MG63 (cell line): ENCODE measurements at places on chromosomes 6 and 20. TPM values are rescaled to one million over a fixed set of nuclear protein-coding genes. Genes with fewer than 3 reads are reported as not detected.

- DNase-seq = no peak
These were observed 271.6 kb downstream of the DHX35 start for GRCh38 chr20:39233755-39234154.

- DNase-seq = peak; percentile 61
These were observed 560 bp downstream of the YTHDF1 start for GRCh38 chr20:63215101-63216040.

DNA sequence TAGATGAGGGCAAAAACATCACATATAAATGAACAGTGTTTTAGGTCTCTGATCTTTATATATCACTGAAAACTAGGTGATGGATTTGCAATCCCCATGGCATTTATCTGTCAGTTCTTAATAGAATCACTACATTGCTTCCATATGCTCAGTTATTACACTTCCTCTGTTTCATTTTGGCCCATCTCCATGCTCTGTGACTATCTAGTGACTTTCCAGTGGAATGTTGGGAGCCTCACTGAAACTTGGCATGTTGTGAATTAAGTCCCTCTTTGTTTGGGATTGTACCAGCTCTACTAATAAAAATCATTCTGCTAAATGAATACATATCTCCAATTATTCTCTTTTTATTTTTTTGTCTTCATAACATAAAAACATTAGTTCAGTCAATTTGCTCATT, 226.1 kb upstream of the CEP162 start:
- peak; percentile 3 for DNase-seq

Gene ECT2L
- total RNA-seq = not detected in 2 replicates

DNA sequence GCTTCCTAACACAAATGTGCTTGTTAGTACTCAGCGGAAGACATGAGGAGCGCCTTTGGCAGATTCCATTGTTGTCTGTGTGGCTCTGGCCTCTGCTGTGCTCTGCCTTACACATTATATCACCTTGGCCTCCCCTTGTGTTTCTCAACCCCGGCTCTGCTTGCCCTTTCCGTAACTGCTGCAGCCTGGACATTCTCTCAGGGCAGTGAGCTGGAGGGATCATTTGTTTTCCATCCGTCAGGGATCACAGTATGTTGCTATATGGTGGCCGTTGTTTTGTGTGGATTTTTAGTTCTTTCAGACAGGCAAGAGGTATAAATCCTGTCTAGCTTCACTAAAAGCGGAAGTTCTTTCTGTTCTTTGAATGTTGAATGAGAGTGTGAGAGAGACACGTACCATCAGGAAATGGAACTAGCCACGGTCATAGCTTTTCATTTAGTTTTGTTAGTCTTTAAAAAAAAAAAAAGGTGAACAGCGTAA, 175.1 kb downstream of the JARID2 start:
- no peak for DNase-seq

DNA sequence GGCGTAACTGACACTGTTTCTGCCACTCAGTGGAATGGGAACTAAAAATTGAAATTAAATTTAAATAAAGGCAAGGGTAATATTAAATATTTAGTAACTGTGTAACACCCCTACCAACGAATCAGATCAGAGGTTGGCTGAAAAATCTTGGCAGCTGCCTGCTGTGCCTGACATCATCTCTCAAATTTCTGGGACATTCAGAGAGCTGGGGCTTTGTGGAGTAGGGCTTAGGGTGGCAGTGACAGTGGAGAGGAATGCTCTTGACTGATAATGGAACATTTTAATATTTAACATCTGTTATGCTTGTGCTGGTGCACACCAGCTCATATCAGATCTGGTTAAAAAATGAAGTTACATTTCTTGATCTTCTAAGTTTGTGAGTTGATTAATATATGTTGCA, 62.2 kb downstream of the RFPL4B start:
- peak; percentile 6 for DNase-seq

DNA sequence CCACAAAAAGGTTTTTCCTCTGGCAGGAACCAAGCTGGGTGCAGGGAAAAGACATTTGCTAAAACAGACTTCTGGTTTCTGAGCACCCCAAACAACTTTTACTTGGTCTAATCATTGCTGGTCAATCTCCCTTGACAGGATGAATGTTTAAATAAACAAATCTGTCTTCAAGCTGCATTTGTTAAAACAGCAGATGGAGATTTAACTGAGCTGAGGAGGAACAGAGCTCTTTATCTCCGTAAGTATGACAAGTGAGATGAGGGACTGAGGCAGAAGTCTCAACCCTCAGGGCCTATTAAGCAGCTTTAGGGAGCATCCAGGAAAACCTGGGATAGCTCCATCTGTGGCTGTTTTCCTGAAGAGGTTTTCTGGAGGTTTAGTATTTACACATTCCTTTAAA, 40.6 kb downstream of the NINL start:
- no peak for DNase-seq

GRCh38 chr6:167779993-167780655, 46.6 kb upstream of the AFDN start:
- no peak for DNase-seq

DNA sequence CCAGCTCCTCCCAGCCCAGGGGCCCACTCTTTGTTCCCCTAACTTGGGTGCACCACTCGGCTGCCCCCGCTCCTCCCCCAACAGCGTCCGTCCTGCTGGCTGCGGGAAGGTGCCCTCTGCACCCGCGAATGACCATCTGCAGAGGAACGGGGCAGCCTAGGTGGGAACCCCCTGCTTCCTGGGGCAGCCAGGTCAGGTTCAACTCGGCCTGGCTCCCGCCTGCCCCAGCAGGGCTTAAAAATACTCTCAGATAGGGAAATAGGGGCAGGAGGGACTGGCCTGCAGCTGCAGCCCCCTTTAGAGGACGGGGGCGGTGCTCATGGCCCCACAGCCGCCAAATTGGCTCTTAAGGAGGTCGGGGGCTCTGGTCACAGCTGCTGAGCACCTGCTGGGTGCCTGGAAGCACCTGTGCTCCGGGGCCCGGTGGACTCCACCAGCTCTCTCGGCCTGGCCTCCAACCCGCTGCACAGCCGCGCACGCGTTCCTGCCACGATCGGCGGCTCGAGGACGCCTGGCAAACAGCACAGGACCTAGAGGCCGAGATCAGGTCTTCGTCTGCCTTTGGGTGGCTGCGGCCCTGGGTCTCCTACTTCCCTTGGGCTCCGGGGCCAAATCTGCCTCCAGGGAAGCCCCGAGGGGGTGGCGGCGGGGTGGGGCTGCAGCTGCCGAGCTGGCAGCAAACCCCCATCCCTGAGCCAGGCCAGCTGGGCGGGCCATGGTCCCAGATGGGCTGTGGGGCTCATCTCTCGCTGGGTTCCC, 700 bp upstream of the LAMA5 start:
- DNase-seq = peak; percentile 73

Gene GMPR
- total RNA-seq = 5.9 and 9.9 TPM in 2 replicates

- DNase-seq = no peak
These were observed 5.2 kb downstream of the CCN2 start for GRCh38 chr6:131945971-131946370.

DNA sequence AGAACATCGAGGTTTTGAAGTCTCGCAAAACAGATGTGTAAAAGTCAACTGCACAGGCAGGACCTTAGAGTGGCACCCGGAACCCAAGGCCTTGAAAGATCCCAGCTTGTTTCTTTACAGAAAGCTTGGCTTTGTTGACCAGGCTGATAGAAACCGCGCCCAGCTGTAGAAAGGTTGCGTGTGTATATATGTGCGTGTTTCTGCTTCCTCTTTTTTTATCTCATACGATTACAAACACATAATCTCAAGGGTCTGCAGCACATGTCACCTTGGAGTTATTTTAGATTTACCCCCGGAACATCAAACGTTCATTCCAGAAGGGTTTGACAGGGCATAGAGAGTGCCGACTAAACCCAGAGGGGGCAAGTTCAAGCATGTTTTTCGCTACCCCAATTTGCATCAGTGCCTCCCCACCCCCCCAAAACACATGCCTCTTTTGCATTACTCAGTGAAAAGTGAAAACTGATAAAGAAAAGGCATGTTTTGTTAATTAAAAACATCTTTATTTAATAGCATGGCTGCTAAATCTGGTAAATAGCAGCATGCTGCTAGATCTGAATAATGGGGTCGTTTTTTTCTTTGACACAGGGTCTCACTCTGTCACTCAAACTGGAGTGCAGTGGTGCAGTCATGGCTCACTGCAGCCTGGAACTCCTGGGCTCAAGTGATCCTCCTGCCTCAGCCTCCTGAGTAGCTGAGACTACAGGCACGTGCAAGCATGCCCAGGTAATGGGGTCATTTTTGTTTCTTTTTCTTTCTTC, 33.2 kb upstream of the NCOA3 start:
- DNase-seq = no peak

- no peak for DNase-seq
These were observed 175.1 kb downstream of the ARHGAP18 start for GRCh38 chr6:129534926-129535325.

DNA sequence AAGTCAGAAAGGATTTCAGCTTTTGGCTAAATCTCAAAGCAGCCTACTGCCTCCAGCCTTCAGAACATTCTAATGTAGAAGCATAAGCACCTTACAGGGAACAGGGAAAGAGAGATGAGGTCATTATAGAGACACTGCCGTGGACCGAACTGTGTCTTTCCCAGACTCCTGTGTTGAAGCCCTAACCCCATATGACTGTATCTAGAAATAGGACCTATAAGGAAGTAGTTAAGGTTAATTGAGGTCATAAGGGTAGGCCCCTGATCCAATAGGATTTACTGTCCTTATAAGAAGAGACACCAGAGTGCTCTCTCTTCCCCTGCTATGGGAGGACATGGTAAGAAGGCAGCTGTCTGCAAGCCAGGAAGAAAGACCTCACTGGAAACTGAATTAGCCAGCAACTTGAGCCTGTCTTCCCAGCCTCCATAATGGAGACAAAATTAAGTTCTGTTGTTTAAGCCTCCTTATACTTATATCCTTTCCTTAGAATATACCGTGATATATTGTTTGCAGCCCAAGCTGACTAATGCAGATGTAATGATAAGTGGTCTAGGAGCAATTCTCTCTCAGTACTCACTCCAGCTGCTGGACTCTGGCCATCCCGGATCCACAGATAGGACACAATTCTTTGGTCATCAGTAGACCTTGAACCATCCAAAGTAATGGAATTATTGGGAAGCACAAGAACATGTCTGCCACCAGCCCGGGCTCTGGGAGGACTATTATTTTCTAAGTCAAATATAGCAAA, 71.4 kb downstream of the ALDH5A1 start:
- peak; percentile 33 for DNase-seq

DNA sequence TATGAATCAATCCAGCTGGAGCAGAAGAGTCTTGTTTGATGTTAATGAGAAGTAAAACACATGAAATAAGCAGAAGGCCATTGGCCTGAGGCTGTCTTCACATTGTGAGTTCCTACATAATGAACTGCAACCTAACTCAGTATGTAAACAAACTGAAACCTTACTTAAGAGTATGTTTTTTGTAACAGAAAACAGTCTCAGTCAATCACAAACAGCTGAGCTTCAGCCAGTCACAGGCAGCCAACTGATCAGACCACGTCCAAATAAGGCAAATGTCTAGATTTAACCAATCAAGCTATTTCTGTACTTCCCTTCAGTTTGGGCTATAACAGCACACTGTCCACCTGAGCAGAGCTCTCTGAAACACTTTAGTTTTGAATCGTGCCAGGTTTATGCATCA, 234.7 kb downstream of the TRDN start:
- no peak for DNase-seq

Gene JPH2
- total RNA-seq = 6.5 and 9.9 TPM in 2 replicates

Gene SMPDL3A
- 2.0 and 2.1 TPM in 2 replicates for total RNA-seq

Gene FAM83C
- total RNA-seq = not detected in 2 replicates

Gene MPIG6B
- not detected in 2 replicates for total RNA-seq

GRCh38 chr6:109105681-109106080, 10.4 kb downstream of the CEP57L1 start:
- DNase-seq = no peak

DNA sequence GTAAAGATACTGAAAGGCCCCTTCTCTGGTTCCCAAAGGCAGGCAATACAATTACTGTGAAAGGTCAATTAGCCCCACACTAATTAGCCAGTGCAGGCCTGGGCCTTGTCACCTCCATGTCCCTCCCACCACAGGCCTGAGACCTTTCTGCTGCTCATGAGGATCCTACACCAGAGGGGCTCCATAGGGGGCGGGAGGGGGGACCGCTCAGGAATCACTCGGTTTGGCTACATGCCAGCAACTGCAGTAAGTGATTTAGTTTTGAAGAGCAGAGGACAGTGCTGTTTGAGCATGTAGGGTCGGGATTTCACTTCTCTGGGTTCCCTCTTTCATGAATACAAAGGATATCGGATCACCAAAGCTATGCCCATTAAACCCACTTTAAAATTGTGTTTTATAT, 455.6 kb downstream of the PRKN start:
- DNase-seq = no peak

Gene SLC24A3
- not detected in 2 replicates for total RNA-seq

DNA sequence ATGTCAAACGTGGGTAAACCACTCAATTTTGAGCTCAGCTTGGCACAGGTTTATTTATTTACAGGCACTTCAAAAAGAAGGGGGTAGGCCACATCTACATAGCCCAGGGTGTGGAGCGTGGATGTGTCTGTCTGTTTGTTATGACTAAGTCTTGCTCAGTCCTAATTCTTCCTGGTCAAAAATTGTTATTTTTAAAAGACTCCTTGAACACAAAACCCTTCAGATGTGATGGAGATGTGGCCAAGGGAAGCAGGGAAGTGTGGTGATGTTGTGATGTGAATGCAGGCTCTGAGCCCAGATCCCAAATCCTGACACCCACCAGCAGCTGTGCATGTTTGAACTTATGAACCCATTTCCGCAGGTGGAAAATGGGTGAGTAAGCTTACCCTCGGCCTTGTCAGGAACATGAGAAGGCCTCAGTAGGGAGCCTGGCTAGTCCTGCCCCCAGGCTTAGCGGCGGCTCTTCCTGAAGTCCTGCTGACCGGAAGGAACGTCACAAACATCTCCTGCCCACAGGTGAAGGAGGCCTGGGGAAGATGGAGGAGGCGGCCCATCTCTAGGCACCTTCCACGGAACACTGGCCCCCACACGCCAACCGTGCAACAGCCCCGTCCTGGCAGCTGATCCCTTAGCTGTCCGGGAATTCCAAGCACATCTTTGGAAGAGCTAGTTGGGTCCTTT, 119.7 kb downstream of the MYLK4 start:
- peak; percentile 90 for DNase-seq

DNA sequence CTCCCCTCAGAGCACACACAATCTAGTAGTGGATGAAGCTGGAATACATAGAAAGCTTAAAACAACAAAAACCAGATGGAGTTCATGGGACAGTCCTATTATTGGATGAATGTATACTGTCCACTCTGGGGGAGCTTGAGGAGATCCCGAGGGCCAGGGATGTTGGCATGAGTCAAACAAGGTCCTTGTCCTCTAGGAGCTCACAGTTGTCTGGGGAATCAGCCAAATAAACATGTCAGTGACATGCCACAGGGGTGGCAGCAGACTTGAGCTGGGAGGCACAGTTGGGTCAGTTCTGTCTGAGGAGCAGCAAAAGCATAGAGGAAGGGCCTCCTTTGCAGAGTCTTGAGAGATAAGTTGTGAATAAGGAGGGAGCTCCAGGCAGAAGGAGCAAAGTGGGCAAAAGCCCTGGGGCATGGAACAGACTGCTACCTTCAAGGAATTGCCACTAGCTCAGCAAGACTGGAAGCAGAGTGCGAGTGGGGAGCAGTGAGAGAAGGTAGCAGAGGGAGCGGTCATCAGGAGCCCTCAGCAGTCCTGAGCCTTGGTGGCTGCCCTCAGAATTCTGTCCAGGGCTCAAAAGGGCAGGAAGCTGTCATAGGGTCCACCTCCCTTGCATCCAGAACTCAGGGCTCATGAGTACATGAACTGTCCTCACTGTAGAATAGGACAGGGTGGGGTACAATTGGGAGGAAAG, 22.1 kb downstream of the L3MBTL1 start:
- no peak for DNase-seq

Gene ABRACL
- 25.9 and 38.0 TPM in 2 replicates for total RNA-seq

Gene SIRPB1
- total RNA-seq = not detected in 2 replicates

- DNase-seq = peak; percentile 84
These were observed 780 bp downstream of the TFAP2A start for GRCh38 chr6:10413850-10414738.

Gene LRP11
- total RNA-seq = 40.1 and 48.0 TPM in 2 replicates
